ENCODE measurements at places on chromosomes 5 and 9. TPM values are rescaled to one million over a fixed set of nuclear protein-coding genes. Genes with fewer than 3 reads are reported as not detected.
A peak's percentile ranks its signal among the peaks of the same experiment; 100 is the strongest.

GRCh38 chr5:84869675-84870074 is 485.0 kb upstream of the EDIL3 start:
- H3K27me3 ChIP-seq = no peaks in the 10 kb centered on the region
- H3K36me3 ChIP-seq = no peaks in the 10 kb centered on the region
- no peak for DNase-seq
- H3K27ac ChIP-seq = no peak overlapping the region
- H3K4me1 ChIP-seq = no peaks in the 10 kb centered on the region

- H3K27ac ChIP-seq = no peak overlapping the region
- DNase-seq = no peak
- peaks cover 92% of the 10 kb centered on the region for H3K36me3 ChIP-seq
- no peaks in the 10 kb centered on the region for H3K4me1 ChIP-seq
- H3K4me3 ChIP-seq = no peak overlapping the region
- no peaks in the 10 kb centered on the region for H3K27me3 ChIP-seq
Observed at GRCh38 chr5:80172067-80172695, 83.7 kb downstream of the SERINC5 start.

SHISAL2B gene
- 143 TPM for total RNA-seq

SOWAHA gene
- total RNA-seq = 0.07 TPM

DNA sequence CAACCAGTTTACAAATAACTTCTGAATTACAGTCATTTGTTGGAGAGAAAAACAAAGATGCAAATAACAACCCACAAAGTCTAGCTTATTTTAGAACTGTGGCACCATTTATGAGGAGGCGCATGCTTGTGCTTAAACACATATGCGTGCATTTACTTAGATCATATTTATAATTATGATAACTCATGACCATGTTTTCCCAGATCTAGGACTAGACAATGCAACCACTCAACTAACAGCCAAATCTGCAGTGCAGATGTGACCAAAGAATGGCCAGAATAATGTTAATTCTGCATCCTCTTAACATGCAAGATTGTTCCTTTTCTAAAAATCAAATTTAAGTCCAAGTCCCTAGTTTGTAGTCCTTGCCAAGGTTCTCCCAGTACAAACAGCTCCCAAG is 167.3 kb upstream of the FST start:
- DNase-seq = no peak
- H3K27me3 ChIP-seq = no peaks in the 10 kb centered on the region
- no peak overlapping the region for H3K27ac ChIP-seq
- no peak overlapping the region for H3K4me3 ChIP-seq
- H3K4me1 ChIP-seq = no peaks in the 10 kb centered on the region
- no peaks in the 10 kb centered on the region for H3K36me3 ChIP-seq

DNA sequence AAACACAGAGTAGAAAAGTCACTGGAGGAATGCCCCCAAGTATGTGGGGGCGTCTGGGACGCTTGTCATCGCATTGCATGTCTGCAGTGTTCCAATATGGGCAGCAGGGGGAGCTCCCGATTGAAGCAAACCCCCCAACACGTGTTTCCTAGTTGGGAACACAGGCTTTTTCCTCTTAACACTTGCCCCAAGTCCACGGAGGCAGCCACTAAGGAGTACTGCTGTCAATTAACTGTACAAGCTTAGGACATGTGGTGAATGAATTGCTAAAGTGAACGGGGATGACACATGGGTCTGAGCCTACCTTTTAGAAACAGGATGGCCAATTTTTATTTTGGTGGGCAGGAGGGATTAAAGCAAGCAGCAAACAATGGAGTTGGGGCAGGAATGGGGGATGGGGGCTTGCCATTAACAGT is 2.2 kb downstream of the GABRB2 start:
- no peak overlapping the region for H3K4me3 ChIP-seq
- DNase-seq = peak; percentile 82
- peaks cover 7% of the 10 kb centered on the region for H3K4me1 ChIP-seq
- H3K27ac ChIP-seq = no peak overlapping the region

All from endodermal cell (in vitro differentiated cells).